ENCODE measurements at places on chromosomes 16 and 17. TPM values are rescaled to one million over a fixed set of nuclear protein-coding genes. Genes with fewer than 3 reads are reported as not detected.

The BCKDK gene
- 9.9 TPM for total RNA-seq

- H3K27ac ChIP-seq = no peak overlapping the region
- no peaks in the 10 kb centered on the region for H3K27me3 ChIP-seq
- no peak for DNase-seq
- H3K4me1 ChIP-seq = peaks cover 6% of the 10 kb centered on the region
- no peak overlapping the region for H3K4me3 ChIP-seq
These were observed 83.5 kb downstream of the BMERB1 start for GRCh38 chr16:15517743-15518377.

GRCh38 chr17:74842146-74842598 is 17.5 kb downstream of the GRIN2C start:
- H3K27ac ChIP-seq = no peak overlapping the region
- no peak overlapping the region for H3K4me3 ChIP-seq
- peaks cover 7% of the 10 kb centered on the region for H3K27me3 ChIP-seq
- peaks cover 7% of the 10 kb centered on the region for H3K4me1 ChIP-seq
- DNase-seq = no peak

The SGCA gene
- not detected for total RNA-seq

The SLC47A1 gene
- total RNA-seq = not detected

The RDM1 gene
- total RNA-seq = not detected

The SPATA32 gene
- total RNA-seq = not detected

GRCh38 chr16:84220851-84221250 is 19.0 kb downstream of the KCNG4 start:
- H3K36me3 ChIP-seq = peaks cover 2% of the 10 kb centered on the region
- no peak overlapping the region for H3K4me3 ChIP-seq
- DNase-seq = no peak
- peaks cover 2% of the 10 kb centered on the region for H3K4me1 ChIP-seq
- H3K27ac ChIP-seq = no peak overlapping the region
- peaks cover 56% of the 10 kb centered on the region for H3K27me3 ChIP-seq

GRCh38 chr17:69122065-69122464 is 19.6 kb downstream of the ABCA6 start:
- H3K27ac ChIP-seq = no peak overlapping the region
- H3K36me3 ChIP-seq = peaks cover 2% of the 10 kb centered on the region
- no peak overlapping the region for H3K4me3 ChIP-seq
- no peaks in the 10 kb centered on the region for H3K4me1 ChIP-seq
- no peak for DNase-seq
- peaks cover 6% of the 10 kb centered on the region for H3K27me3 ChIP-seq

GRCh38 chr17:78120971-78121800 is 7.4 kb downstream of the TMC6 start:
- H3K27me3 ChIP-seq = no peaks in the 10 kb centered on the region
- no peak for DNase-seq

Data from T-helper 17 cell (primary cell).